Upper lobe of right lung (tissue), 1 donor: ENCODE measurements at places on chromosomes 7 and 10. TPM values are rescaled to one million over a fixed set of nuclear protein-coding genes. Genes with fewer than 3 reads are reported as not detected.

- DNase-seq: no peak
These were observed 358.1 kb downstream of the CRPPA start for GRCh38 chr7:16063221-16063620.

GRCh38 chr10:90947030-90947960 lies 26.4 kb upstream of the ANKRD1 start:
- no peak for DNase-seq

GRCh38 chr10:79452174-79452611 lies 6.8 kb upstream of the ZCCHC24 start:
- no peak for DNase-seq

The CDH23 gene
- total RNA-seq: 10.9 TPM
